ENCODE measurements at places on chromosomes 16 and 17.

DNA sequence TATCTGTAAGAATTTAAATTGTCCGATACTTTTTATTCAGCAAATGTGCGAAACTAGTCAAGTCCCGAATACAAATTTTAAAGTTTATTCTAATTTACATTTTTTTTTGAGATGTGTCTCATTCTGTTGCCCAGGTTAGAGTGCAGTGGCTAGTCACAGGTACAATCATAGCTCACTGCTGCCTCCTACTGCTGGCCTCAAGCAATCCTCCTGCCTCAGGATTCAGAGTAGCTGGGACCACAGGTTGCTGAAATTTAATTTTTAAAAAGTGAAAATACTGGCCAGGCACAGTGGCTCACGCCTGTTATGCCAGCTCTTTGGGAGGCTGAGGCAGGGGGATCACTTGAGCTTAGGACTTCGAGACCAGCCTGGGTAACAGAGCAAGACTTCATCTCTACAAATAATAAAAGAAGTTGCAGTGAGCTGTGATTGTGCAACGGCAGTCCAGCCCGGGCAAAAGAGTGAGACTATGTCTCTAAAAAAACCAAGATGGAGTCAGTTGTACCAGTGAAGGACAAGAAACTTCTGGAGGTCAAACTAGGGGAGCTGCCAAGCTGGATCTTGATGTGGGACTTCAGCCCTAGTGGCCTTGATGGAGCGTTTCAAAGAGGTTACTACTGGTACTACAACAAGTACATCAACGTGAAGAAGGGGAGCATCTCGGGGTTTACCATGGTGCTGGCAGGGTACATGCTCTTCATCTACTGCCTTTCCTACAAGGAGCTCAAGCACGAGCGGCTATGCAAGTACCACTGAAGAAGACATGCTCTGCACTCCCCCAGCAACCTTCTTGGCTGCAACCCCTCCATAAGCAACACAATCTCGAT, 5.6 kb downstream of the POLG2 start:
- DNase-seq: no peak

DNA sequence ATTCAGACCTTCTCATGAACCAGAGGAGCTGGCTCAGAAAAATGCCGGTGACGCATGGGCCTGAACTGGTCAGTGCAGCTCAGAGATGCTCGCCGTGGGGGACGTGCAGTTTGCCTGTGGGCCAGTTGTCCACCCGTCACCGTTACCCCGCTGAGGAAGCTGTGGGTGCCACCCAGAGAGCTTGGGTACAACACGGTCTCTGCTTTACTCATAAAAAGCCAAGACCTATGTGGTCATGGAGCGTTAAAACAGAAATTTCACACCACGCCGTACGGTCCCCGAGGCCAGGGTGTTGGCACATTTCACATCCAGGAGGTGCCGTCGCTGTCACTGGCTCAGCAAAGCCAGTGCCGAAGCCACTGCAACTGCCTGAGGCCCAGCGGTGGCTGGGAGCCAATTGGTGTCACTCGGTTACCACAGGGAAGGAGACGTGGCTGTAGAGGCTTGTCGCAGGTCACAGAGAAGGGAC, 120.9 kb downstream of the METRNL start:
- DNase-seq: no peak

DNA sequence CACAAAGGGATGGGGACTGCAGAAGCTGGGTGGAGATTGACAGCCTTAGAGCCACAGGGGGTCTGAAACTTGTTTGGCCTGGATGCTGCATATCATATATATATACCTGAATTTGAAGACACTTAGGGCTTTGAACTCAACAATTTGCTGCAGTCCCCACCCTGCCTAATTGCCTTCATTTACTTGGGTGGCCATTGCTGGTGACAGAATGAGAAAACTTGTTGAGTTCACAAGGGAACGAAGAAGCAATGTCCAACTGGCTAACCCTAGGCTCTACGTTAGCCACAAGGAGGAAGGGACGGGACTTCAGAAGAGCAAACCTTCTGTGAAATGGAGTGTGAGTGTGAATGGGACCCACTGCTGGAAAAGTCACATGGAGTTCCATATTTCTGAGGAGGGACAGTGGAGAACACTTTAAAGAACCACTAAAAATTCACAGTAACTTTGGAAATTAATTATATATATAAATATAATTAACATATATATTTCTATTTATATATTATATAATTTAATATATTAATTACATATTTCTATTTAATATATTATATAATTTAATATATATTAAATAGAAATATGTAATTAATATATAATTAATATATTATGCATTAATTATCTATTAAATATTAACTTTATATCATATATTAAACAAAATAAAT, 215.3 kb upstream of the SOX9 start:
- DNase-seq: no peak

GRCh38 chr17:41103896-41104295, 1.3 kb upstream of the KRTAP4-9 start:
- no peak for DNase-seq

GRCh38 chr16:53094013-53094630, 39.3 kb downstream of the CHD9 start:
- DNase-seq: no peak

- DNase-seq: no peak
These were observed 8.1 kb upstream of the EFCAB13 start for GRCh38 chr17:47315451-47316266.

DNA sequence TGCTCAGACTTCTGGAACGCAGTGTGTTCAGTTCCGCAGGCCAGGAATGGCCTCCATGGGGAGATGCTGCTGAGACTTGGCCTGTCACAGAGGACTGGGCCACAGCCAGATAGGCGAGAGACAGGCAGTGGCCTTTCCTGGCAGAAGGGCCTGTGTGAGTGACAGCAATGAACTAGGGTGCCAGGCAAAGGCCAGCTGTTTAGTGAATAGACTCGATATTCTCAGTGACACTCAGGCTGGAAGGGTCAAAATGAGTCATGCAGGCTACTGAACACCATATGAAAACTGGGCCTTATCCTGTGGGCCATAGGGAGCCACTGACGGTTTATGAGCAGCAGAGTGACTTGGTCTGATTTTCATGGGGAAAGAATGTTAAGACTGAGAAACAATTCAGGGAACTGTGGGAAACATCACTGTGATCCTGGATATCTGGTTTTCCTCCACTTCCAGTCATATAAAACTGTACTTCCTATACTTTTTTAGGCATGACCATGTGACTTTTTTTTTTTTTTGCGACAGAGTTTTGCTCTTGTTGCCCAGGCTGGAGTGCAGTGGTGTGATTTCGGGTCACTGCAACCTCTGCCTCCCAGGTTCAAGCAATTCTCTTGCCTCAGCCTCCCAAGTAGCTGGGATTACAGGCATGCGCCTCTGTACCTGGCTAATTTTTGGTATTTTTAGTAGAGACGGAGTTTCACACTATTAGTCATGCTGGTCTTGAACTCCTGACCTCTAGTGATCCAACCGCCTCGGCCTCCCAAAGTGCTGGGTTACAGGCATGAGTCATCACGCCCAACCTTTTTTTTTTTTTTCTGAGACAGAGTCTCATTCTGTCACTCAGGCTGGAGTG, 5.2 kb upstream of the NUBP1 start:
- no peak for DNase-seq

DNA sequence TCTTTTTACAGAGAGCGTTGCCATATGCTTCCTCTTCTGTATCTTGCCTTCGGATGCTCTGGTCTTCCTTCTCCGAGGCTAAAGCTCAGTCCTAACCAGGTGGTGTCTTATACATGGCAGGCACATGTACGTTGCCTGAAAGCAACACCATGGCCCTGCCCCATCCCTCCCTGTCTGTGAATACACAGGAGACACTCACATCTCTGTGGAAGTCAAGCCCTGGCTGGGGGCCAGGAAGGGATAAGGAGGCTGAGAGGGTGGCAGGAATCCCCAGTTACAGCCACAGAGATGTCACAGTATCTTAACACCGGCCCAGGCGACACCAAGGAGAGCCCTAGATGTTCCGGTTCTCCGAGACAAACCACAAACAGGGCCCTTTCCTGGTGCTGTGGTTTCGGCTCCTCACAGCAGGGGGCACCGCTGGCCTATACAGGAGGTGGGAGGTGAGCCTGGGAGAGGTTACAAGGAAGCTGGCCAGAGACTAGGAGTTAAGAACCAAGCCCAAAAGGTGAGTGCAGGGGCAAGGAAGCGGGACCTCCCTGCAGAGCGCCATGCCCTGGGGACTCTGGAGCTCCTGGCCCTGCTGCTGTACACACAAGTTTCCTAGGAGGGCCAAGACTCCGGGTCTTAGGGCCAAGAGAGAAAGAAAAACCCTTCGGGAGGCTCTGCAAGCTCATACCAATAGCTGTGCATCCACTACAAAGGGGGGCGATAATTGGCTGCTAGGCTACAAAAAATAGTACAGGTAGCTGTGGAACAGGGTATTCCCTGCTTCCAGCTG, 41.7 kb downstream of the SRL start:
- DNase-seq: peak; percentile 32

- no peak for DNase-seq
These were observed 3.3 kb upstream of the FBXL20 start for GRCh38 chr17:39404542-39405378.
